ENCODE measurements at places on chromosomes 2 and 18. TPM values are rescaled to one million over a fixed set of nuclear protein-coding genes. Genes with fewer than 3 reads are reported as not detected.

GRCh38 chr2:111133603-111134002 is 12.9 kb downstream of the BCL2L11 start:
- DNase-seq: no peak

GRCh38 chr2:200077838-200078237 is 122.5 kb downstream of the MAIP1 start:
- no peak for DNase-seq

- no peak for DNase-seq
Measured at GRCh38 chr2:46540496-46541331, 61.3 kb downstream of the TMEM247 start.

DNA sequence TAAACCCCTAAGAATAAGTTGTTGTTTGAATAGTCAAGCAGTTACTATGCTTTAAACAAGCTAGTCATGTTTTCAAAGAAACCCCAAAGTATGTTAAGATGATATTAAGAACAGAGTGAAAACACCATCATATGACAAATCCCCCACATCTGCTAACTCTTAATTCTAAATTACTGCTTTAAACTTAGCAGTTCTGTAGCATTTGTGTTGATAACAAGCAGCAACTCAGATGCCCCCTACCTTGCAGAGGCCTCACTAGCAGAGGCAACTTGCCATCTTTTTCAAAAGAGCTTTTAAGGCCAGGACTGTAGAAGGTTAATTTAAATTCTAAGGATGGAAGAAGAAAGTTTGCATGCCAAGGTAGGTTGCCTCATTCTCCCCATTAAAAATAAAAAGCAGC is 376.2 kb downstream of the SETBP1 start:
- no peak for DNase-seq

DNA sequence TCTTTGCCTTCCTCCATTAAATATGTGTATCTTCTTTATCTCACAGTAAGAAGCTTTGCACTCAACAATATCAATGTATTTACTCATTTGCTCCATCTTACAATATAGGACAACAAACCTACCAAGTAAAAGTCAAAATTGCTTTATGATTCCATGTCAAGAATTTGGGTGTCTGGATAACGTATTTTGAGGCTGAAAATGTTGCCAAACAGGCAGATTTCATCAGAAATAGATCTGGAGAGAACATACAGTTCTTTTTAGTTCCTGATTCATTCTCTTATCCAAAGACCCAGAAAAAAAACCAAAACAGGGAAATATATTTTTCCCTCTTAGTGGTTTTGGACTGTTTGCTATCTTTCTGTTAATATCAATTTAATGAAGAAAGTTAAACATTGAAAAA is 621.1 kb downstream of the STK39 start:
- DNase-seq: no peak

DNA sequence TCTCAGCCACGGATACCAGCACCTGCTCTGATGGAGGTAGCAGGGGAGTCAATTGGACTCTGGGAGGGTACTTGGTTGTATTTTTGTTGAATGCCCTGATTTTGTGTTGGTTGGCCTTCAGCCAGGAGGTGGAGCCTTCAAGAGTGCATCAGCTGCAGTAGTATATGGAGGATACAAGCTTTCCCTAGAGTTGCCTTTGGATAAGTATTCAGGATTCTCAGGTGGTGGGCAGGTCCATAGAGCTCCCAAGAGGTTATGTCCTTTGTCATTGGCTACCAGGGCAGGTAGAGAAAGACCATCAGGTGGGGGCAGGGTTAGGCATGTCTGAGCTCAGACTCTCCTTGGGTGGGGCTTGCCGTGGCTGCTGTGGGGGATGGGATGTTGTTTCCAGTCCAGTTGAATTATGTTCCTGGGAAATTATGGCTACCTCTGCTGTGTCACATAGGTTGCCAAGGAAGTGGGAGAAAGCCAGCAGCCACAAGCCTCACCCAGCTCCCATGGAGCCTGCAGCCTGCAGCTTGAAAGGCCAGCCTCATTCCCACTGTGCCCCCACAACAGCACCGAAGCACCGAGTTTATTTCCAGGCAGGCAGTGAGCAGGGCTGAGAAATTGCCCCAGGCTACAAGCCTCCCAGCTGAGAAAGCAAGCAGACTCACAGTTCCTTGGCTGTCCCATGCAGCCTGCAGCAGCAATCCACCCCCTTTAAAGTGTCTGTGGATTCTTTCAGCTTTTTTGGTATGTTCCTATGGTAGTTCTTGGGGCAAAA is 38.6 kb upstream of the CHST9 start:
- DNase-seq: no peak

- DNase-seq: peak; percentile 71
Measured at GRCh38 chr2:98730053-98730706, 752 bp downstream of the MGAT4A start.

GRCh38 chr2:233353769-233354499 is at the start of gene DGKD:
TSS of gene DGKD (plus strand) at chr2:233354494. CDS start at chr2:233354519, 25 bp downstream.
- DNase-seq: peak; percentile 65

GRCh38 chr2:197998702-197999101 is 194.3 kb downstream of the PLCL1 start:
- DNase-seq: no peak

GRCh38 chr2:128600581-128601297 is 282.1 kb upstream of the HS6ST1 start:
- DNase-seq: no peak

DNA sequence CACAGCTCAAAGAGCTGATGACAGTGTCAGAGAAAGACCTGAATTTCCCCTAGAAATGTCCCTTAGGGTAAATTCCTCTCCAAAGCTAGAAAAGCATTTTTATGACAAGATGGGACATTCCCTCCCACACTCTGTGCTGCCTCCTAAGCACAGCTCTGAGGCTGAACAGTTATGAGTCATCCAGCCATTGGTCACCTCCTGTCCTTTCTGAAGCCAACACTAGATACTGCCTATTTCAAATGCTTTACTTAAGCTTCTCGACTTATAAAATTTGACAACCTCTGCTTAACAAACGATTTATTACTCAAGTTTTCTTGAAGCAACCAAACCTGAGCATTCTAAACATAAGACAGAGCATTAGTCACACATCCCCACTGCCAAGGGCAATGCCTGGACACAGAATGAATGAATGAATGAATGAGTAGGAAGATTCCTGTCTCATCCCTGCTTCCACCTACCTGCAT is 35.4 kb downstream of the B4GALT6 start:
- DNase-seq: no peak

GRCh38 chr2:112449854-112450253 is 16.4 kb upstream of the RGPD8 start:
- DNase-seq: no peak

DNA sequence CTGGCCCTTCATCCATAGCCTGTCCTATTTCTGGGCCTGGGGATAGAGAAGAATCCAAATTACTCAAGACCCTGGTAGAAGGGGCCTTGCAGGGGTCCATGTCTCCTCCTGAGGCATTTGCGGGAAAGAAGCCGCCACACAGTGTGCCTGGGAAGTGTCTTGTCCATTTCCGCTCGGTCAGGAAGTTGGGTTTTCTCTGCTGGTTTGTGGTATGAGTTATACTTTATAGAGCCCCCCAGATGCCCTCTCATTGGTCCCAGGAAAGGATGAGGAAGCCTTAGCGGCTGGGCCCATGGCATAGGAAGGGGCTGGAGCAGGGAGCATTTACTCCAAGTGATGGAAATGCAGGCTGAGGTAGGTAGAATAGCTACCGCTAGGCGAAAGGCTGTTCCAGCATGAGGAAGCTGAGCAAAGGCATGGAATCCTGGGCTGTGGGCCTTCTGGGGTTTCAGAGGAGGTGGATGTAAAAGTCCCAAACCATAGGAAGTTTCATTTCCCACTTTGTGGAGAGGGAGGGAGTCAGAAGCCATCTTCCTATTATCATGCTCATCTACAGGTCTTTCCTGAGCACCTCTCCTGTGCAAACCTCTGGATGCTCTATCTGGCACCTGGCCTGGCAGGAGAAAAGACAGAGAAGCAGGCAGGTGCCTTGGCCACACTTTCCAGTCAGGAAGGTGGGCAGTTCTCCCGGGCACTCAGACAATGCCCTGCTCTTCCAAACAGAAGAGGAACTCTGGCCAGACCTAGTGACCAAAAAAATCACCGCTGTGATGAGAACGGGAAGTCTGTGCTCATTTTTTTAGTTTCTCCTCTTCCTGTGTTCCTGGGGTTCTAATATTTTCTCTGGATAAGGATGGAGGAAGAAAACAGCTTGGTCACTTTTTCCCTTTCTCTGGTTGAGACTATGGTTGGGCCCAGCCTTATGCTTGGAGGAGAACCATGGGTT is 2.6 kb upstream of the CD207 start:
- no peak for DNase-seq

The IL36RN gene
- not detected for total RNA-seq

The DLGAP1 gene
- not detected for total RNA-seq

The ITGAV gene
- total RNA-seq: 8.7 TPM

The RAPGEF4 gene
- not detected for total RNA-seq

The EMX1 gene
- total RNA-seq: 0.82 TPM

The RAX gene
- not detected for total RNA-seq

The MC2R gene
- not detected for total RNA-seq

All from CD8-positive, alpha-beta memory T cell (primary cell).